EL (cell line): ENCODE measurements at places on chromosomes 5 and 9.

DNA sequence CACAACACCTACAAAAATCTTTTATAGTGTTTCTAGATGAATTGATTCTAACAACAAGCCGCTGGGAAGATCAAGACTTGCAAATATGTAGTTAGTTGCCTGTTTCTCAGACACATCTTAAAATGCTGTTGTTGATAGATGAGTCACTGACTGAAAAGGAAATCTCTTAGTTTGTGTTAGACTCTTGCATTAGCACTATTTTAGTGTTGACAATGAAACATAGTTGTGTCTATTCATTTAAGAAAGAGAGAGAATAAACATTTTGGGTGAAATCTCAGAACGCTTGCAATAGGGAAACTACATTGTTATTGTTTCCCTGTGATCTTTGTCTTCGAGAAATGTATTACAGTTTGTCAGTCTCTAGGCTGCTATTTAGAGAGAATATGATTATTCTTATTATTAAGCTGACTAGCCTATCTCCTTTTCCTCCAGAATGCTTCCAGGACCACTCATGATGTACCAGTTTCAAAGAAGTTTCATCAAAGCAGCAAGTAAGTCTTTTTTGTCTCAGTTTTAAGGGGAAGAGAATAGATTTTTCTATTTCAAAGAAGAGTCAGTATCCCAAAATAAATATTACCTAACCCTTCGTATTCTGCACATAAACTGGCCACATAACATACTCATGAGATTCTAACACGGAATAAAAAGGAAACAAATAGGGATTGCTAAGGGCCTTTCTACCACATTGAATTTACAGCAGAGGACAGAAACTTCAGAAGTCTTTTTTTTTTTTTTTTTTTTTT is 285.6 kb downstream of the ARHGAP26 start:
- DNase-seq = peak; percentile 52

- no peak for DNase-seq
Measured at GRCh38 chr5:453725-454481, 10.9 kb downstream of the EXOC3 start.

GRCh38 chr5:111697215-111697614 is 59.8 kb downstream of the NREP start:
- DNase-seq = no peak

DNA sequence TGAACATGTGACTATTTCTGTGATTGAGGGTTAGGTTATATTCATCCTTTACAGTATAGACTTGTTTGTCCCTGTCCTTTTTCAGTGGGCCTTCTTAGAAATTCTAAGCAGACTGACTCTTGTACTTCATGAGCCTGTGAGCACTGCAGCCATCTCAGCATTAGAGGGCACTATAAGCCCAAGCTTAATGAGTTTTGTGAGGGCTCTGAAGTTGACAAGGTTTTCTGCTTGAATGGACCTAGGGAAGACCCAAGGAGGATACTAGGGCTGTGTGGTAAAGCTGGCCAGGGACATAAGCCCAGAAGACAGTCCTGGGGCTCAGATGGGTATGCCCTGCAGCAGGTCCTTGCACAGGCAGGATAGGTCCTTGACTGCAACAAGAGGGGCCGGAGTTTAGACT is 126.5 kb downstream of the MRPS30 start:
- DNase-seq = no peak

DNA sequence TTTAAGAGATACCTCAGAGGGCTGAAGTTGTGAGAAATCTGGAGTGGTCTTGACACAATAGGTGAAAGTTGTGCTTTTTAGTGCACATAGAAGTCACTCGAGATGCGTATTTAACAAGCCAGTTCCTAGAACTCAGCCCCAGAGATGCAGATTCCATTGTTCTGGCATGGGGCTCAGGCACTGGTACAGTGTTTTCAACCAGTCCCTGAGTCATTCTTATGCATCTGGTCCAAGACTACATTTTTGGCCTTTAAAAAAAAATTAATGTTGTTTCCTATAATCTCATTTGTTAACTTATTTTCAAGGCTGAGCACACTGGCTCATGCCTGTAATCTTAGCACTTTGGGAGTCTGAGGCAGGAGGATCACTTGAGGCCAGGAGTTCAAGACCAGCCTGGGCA is 29.6 kb downstream of the PTTG1 start:
- DNase-seq = no peak

DNA sequence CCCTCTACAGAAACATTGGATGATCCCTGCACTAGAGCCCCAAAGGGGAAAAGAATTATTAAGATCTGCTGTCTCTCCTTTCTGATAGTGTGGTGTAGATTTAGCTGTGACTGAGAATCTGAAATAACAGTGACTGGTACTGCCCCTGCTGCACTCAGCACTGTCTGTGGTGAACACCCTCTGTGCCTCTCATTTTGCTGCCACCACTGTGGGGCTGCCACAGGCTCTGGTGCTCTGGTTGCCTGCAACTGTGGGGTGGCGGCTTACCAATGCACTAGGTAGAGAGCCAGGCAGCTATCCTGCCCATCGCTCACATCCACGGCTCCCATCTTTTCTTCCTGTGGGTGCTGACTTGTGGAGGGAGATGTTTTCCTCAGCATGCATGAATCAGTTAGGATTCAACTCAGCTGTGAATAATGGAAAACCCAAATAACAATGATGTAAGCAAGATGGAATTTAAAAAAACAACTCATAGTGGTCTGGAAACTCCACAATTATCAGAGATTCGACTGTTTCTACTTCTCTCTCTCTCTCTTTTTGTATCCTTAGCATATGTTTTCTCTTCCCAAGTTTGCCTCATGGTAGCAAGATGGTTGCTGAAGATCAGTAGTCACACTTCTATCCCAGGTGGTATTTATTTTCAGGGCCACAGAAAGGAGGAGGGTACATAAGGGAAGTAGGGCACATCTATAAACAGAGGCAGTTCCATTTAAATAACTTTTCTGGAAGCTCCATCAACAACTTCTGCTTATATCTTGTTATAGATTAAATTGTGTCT is 99.8 kb upstream of the DAP start:
- peak; percentile 78 for DNase-seq

GRCh38 chr9:91678807-91679580 is 255.4 kb upstream of the NFIL3 start:
- DNase-seq = no peak

- DNase-seq = no peak
Measured at GRCh38 chr5:24817966-24818365, 173.2 kb upstream of the CDH10 start.

DNA sequence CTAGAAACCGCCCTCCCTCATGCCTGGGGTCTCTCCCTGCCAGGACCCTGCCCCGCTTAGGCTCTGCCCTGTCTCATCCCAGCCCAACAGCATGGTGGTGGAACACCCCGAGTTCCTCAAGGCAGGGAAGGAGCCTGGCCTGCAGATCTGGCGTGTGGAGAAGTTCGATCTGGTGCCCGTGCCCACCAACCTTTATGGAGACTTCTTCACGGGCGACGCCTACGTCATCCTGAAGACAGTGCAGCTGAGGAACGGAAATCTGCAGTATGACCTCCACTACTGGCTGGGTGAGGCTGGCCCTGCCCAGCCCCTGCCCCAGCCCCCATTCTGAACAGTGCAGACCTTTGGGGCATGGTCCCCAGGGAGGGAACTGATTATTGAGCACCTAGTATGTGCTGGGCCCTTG is 33.9 kb downstream of the GSN start:
- no peak for DNase-seq

DNA sequence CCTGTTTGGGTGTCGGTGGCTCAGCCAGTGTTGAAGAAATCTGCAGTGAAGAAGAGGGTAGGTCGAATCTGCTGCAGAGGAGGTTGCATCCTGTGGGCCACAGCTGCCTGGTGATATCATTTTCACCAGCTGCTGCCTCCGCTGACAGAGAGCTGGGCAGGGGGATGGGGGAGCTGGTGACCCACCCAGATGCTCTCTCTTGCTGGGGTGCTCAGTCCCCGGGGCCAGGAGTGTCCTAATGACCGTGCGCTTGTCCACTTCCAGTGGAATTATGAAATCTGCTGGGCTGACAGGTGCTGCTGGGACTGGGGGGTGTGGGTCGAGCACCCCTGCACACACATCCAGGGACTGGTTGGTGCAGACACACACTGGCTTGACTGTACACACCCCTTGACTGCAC is 83.2 kb upstream of the IRX4 start:
- no peak for DNase-seq
